Karpas-422 (cell line): ENCODE measurements at places on chromosomes 5 and 9. TPM values are rescaled to one million over a fixed set of nuclear protein-coding genes. Genes with fewer than 3 reads are reported as not detected.

The GOLGA2 gene
- 16.2 and 75.3 TPM in 2 replicates for total RNA-seq

- DNase-seq: no peak
Measured at GRCh38 chr5:135705141-135705631, 126.4 kb upstream of the CXCL14 start.

DNA sequence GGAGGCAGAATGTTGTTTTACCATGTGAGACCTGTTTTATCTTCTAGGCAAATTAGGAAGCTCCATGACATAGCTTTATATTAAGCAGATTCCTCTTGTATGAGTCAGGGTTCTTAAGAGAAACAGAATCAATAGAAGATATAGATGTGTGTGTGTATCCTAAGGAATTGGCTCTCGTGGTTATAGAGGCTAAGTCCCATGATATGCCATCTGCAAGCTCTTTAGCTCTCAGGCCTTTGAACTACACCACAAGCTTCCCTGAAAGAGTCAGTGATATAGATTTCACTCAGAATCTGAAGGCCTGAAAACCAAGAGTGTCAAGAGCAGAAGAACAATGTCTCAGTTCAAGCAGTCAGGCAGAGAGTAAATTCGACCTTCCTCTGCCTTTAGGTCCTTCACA, 365.8 kb upstream of the ZNF608 start:
- DNase-seq: no peak

DNA sequence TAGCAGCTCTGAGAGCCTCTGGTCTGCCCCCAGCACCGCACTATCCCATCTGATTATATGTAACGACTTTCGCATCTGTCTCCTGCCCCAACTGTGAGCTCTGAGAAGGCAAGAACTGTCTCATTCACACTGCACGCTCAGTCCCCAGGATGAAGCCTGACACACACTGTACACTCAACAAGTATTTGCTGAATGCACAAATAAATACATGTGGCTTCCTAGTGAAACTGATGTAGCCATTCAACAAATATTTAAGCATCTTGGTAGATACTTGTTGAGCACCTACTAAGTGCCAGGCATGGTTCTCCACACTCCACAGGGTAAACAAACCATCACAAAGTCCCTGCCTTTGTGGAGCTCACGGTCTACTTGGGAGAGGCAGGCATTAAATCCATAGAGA, 34.6 kb upstream of the PTGS1 start:
- no peak for DNase-seq

The PRDM9 gene
- not detected in 2 replicates for total RNA-seq

GRCh38 chr5:173823274-173823644, 64.9 kb upstream of the CPEB4 start:
- DNase-seq: no peak

The RALGDS gene
- total RNA-seq: 69.2 and 99.2 TPM in 2 replicates

DNA sequence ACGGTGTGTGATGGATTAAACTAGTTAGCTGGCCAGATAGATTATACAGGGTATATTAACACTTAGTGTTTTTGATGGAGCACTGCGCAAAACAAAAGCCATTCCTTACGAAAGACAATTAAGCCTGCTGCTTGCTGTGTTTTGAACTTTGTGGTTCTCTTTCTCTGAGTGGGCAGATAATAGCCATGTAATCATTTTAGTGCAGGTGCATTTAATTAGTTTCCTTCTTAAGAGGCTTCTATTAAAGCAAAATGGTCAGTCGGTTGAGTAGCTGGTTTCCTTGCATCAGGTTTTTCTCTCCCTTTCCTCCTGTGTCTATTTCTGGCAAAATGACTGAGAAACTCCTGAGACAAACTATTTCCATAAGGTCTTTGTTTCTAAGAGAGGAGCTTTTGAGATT, 512.5 kb downstream of the DMAC1 start:
- DNase-seq: no peak

The PCDHB4 gene
- not detected in 2 replicates for total RNA-seq

DNA sequence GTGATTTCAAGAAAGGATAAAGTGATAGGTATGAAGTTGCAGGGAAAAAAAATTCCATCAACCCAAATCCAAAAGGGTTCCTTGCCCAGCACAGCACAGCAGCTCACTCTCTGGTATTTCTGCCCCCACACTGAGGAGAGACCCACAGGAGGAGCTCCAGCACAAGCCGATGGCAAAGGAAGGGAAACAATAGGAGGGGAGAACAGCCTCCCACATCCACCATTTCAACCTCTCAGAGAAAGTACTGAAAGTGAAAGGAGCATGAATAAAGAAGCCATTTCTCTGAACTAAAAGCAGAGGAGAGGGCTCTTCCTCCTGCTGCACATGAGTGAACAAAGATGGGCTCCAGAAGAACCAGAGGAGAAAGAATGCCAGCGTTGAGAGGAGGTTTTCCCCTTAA, 54.9 kb upstream of the ZSWIM6 start:
- no peak for DNase-seq

DNA sequence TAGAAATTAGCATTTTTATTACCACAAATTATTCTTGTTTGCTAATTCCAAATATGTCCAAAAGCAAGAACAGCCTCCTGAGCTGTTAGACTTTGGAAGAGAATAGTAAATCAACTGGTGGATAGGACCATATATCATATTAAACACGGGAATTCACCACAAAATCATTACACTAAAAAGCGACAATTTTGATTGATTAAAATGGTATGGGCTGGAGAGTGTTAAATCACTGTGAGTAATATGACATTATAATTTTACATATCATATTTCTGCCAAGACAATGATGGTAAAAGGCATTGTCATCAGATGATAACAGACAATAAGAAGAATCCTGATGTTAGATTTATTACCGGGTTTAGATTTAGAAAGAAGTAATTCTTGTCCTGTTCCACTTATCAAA, 107.2 kb upstream of the ARRDC3 start:
- DNase-seq: no peak

- DNase-seq: no peak
Measured at GRCh38 chr9:112894041-112894440, 3.4 kb upstream of the SLC46A2 start.

- DNase-seq: no peak
Measured at GRCh38 chr9:35490910-35491465, 1.1 kb downstream of the RUSC2 start.

GRCh38 chr5:125267636-125268248, 521.3 kb upstream of the ZNF608 start:
- no peak for DNase-seq

- no peak for DNase-seq
Measured at GRCh38 chr5:168668078-168668477, 88.9 kb upstream of the PANK3 start.

The ABO gene
- not detected in 2 replicates for total RNA-seq

The RASEF gene
- total RNA-seq: 0.04 and 0.15 TPM in 2 replicates

DNA sequence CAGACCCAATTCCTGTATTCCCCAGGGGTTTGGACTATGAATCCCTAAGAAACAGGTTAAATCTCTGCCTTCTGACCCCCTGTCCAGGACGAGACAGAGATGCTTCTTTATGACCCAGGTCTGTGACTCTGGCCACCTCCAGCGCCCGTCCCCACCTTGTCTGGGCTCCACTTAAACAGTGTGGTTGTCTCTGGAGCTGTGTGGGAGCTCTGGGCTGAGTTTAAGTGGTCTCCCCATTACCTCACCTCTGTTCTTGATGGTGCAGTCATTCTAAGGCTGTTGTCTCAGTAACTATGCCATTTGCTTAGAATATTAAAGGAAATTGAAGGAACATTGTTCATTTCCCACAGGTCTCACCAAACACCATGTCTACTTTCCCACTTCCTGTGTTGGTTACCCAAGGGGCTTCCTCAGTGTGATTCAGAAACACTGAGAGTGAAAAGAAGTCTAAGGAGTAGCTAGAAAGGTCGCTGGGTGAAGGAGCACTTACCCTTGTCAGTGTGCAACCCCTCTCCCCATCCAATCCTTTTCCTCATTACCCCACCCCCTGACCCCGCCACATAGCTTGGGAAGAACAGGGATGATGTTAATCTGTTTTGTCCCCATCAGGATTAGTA, 127.8 kb upstream of the CKMT2 start:
- no peak for DNase-seq
